A673 (cell line): ENCODE measurements at places on chromosomes 7 and 10. TPM values are rescaled to one million over a fixed set of nuclear protein-coding genes. Genes with fewer than 3 reads are reported as not detected.

DNA sequence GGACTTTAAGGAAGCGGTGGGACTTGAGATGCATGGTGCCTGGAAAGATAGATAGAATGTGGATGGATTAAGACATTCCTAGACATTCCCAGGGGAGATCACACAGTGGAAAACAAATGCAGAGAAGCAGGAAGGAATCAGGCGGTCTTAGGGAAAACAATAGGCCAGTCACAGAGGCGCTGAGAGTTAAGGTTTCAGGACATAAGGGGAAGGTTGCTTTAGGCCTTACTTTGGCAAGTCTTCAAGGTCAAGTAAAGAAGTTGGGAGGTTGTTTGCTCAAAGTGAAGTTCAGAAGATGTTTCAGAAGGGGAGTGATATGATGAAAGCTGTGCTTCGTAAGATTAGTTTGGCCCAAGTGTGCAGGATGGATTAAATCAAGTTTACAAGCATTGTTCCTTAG, 109.4 kb downstream of the SUGCT start:
- no peak overlapping the region for H3K4me3 ChIP-seq
- H3K36me3 ChIP-seq, result no peaks in the 10 kb centered on the region
- H3K27me3 ChIP-seq, result no peaks in the 10 kb centered on the region
- no peaks in the 10 kb centered on the region for H3K4me1 ChIP-seq
- peak; percentile 41 for DNase-seq

ADK gene
- 46.5 and 49.0 TPM in 2 replicates for total RNA-seq

GRCh38 chr7:152351168-152351567, 84.6 kb downstream of the KMT2C start:
- DNase-seq, result no peak
- no peak overlapping the region for H3K27ac ChIP-seq
- no peaks in the 10 kb centered on the region for H3K27me3 ChIP-seq
- no peak overlapping the region for H3K4me3 ChIP-seq
- no peaks in the 10 kb centered on the region for H3K4me1 ChIP-seq

DNA sequence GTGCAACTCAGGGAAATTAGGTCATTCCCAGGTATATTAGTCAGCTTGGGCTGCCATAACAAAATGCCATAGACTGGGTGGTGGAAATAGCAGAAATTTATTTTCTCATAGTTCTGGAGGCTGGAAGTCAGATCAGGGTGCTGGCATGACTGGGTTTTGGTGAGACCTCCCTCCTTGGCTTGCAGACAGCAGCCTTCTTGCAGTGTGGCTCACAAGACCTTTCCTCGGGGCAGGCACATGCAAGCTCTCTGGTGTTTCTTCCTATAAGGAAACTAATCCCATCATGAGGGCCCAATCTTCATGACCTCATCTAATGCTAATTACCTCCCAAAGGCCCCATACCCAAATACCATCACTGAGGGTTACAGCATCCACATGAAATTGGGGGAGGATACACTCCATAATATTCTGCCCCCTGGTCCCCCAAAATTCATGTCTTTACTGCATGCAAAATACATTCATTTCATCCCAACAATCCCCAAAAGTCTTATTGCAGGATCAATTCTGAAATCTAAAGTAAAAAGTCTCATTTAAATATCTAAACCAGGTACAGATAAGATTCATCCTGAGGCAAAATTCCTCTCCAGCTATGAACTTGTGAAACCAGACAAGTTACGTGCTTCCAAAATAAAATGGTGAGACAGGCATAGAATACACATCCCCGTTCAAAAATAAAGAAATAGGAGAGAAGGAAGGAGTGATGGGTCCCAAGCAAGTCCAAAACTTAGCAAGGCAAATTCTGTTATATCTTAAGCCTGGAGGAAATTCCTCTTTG, 17.4 kb upstream of the CBLL1 start:
- no peaks in the 10 kb centered on the region for H3K27me3 ChIP-seq
- H3K4me1 ChIP-seq, result no peaks in the 10 kb centered on the region
- H3K4me3 ChIP-seq, result no peak overlapping the region
- H3K36me3 ChIP-seq, result no peaks in the 10 kb centered on the region
- DNase-seq, result no peak

GRCh38 chr10:59362144-59362958, at the start of gene FAM13C:
Gene FAM13C (minus strand): TSS chr10:59362549. CDS start chr10:59362460, 89 bp downstream.
- peaks cover 25% of the 10 kb centered on the region for H3K4me1 ChIP-seq
- H3K27ac ChIP-seq, result peak within 1 kb of the TSS; percentile 64
- H3K27me3 ChIP-seq, result no peaks in the 10 kb centered on the region
- H3K36me3 ChIP-seq, result no peaks in the 10 kb centered on the region
- DNase-seq, result peak; percentile 88
